ENCODE measurements at places on chromosomes 3 and 15. TPM values are rescaled to one million over a fixed set of nuclear protein-coding genes. Genes with fewer than 3 reads are reported as not detected.

The ZDHHC23 gene
- total RNA-seq = 0.11 TPM

The ITIH1 gene
- not detected for total RNA-seq

The CHRFAM7A gene
- 4.6 TPM for total RNA-seq

The GOLGA8O gene
- total RNA-seq = 0.51 TPM

The HYAL1 gene
- 0.23 TPM for total RNA-seq

The NR2E3 gene
- not detected for total RNA-seq

The EAF1 gene
- total RNA-seq = 20.3 TPM

The ACP3 gene
- 0.80 TPM for total RNA-seq

The IP6K2 gene
- 69.2 TPM for total RNA-seq
